Adrenal gland (tissue), 19 donors: ENCODE measurements at places on chromosomes 16 and 17. TPM values are rescaled to one million over a fixed set of nuclear protein-coding genes. Genes with fewer than 3 reads are reported as not detected.

The CCDC154 gene
- polyA plus RNA-seq, result 39.7 TPM

The ANKFY1 gene
- polyA plus RNA-seq, result 25.6 TPM

The TAT gene
- 0.08 TPM for polyA plus RNA-seq

The COX6A2 gene
- 2.8 TPM for polyA plus RNA-seq

DNA sequence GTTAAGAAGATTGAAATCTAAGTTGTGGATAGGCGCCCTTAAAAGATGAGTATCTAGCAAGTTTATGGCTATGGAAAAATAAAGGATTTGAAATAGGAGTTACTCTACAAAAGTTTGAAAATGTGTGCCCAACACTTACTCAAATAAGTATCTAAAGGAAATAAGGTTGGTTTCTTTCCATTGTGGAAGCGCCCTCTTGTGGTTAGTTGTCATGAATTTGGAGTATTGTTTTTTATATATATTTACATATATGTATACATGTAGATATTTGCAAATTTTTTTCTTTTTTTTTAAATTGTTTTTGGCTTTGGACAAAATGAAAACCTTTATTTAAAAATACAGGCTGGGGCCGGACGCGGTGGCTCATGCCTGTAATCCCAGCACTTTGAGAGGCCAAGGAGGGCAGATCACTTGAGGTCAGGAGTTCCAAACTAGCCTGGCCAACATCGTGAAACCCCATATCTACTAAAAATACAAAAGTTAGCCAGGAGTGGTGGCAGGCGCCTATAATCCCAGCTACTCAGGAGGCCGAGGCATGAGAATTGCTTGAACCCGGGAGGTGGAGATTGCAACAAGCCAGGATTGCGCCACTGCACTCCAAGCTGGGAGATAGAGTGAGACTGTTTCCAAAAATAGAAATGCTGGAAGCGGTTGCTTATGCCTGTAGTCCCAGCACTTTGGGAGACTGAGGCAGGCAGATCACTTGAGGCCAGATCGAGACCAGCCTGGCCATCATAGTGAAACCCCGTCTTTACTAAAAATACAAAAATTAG, 24.0 kb upstream of the VPS4A start:
- DNase-seq, result peak; percentile 65

DNA sequence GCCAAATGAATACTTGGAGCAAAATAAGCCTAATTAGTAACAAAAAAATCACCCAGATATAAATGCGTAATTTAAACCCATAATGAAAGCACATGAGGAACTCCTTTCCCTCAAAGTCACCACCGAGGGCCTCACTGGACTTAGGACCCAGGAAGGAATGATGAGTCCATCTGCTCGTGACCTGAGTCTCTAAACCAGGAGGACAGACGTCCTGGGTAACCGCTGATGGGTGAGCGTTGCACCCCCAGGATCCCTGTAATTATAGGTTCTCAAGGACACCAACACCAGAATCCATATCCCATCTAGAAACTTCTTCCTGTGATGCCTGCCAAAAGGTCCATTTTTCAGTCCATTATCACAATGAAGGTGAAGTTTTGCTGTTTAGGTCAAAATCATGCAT, 121.4 kb downstream of the ZNF778 start:
- no peak for DNase-seq

DNA sequence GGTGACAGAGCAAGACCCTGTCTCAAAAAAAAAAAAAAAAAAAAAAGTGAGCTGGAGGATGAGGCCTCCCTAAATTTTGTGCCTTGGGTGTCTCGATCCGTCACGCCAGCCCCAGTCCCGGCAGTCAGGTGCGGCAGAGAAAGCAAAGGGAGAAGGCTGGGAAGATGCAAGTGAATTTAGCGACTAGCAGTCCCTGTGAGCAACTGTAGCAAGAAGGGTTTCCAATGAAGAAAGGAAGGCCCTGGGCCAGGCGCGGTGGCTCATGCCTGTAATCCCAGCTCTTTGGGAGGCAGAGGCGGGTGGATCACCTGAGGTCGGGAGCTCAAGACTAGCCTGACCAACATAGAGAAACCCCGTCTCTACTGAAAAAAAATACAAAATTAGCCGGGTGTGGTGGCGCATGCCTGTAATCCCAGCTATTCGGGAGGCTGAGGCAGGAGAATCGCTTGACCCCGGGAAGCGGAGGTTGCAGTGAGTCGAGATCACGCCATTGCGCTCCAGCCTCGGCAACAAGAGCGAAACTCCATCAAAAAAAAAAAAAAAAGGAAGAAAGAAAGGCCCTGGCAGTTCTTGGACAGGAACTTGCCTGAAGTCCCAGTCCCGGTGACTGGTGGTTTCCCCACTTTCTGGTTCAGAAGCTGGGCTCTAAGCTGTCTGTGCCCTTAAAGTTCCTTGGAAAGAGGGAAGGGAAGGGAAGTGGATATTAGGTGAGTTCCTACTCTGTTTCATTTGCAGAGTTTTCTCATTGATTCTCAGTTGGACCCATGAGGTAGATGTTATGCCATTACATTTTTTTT, 1.8 kb upstream of the QPRT start:
- DNase-seq, result no peak

DNA sequence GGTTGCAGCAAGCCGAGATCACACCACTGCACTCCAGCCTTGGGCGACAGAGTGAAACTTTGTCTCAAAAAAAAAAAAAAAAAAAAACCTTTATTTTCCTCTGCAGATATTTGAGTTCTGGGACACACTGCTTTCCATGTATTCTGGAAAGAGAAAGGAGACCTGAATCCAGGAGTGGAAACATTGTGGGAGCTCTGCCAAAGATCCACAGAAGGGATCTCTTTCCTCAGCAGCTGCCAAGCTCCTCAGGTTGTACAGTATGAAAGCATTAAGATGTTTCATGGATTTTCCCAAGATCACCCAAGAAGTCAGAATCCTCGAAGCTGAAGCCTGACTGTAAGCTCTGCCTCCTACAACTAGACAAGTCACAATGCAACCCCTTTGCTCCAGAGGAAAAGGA, 13.5 kb downstream of the NPRL3 start:
- DNase-seq, result no peak

DNA sequence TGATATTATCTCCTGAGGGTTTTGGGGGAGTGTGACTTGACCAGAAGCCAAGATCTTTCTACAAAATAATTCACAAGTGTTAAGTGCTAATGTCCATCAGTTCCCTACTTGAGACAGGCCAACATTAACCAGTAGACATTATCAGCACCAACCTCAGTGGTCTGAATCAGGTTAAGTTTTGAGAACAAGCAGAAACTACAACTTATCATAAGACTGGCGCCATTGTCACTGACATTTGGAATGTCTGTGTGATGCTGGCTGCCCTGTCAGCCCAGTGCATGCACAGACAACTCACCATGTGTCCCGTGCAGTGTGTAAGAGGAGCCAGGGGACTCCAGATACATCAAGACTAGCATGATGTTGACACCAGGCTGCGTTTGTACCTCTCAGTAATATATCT, 76.8 kb downstream of the CCDC182 start:
- peak; percentile 0 for DNase-seq

GRCh38 chr16:16086653-16087446, 136.4 kb downstream of the ABCC6 start:
- no peak for DNase-seq

- no peak for DNase-seq
Observed at GRCh38 chr17:70961341-70961740, 792.0 kb downstream of the KCNJ2 start.

GRCh38 chr17:62884781-62885180, 76.7 kb upstream of the MARCHF10 start:
- no peak for DNase-seq

DNA sequence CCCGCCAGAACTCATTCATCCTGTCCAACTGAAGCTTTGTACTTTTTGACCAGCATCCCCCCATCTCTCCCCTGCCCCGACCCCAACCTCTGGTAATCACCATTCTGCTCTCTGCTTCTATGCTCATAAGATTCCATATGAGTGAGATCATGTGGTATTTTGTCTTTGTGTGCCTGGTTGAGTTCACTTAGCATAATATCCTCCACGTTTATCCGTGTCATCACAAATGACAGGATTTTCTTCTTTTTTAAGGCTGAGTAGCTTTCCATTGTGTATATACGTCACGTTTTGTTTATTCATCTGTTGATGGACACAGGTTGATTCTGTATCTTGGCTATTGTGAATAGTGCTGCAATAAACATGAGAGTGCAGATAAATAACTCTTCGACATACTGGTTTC, 278.9 kb downstream of the SNX29 start:
- DNase-seq, result no peak

DNA sequence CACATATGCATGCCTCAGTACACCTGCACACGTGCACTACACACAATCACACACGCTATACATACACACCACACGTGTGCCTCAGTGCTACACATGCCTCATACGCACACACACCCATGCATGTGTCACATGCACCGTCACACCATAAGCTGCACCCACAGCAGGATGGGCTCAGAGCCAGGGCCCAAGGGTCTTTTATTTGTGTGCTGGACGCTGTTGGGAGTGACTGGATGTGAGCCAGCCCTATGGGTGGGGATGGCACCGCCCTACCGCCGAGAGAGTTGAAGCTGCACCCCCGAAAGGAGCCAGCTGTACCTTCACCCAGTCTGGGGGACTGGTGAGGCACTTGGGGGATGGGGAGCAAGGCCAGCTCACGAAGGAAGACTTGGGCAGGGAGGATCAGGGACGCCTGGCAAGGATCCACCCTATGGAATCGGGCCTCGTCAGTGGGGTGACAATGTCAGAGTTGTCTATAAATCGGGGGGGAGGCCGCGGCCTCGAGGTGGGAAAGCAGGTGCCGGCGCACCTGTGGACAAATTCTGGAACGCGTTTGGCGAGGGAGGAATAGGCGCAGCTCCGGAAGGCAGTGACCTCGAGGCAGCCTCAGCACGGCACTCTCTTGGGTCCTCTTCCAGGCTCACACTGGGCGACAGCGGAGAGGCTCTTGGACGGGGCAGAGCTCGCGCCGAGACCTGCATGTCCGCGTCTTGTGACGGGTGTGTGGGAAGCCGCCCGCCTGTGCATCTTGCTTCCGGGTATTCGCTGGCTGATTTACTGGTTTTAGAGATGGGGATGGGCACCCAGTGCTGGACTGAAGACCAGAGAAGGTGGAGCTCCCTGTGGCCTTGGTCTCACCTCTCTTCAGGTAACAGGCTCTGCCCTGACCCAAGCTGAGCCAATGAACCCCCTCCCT, 7.3 kb downstream of the RGS11 start:
- no peak for DNase-seq

- no peak for DNase-seq
Observed at GRCh38 chr16:47927330-47927729, 228.5 kb downstream of the ABCC12 start.

- DNase-seq, result no peak
Observed at GRCh38 chr16:50509521-50510341, 38.5 kb upstream of the NKD1 start.
